HEK293T (cell line): ENCODE measurements at places on chromosomes 1 and 21.

DNA sequence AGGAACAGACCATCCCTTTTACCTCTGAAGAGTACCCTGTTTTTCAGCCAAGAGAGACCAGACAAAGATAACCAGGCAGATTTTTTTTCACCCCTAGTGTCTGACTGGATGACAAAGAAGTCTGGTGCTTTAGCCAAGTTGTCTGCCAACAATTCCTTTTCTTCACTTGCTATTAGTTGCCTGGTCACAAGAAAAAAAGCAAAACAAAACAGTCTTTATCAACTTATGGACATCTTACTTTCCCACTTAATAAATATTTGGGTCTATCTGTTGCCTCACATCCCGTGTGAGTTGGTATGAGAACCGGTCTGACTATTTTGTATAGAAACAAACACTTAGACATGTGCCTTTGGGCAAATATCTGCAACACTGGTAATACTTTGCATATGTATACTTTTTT, 662.9 kb downstream of the PLPP3 start:
- DNase-seq = no peak

- DNase-seq = peak; percentile 73
Observed at GRCh38 chr1:81800695-81801650, at the start of gene ADGRL2. ADGRL2 (plus strand) TSS chr1:81800934; CDS start chr1:81836985, 36,051 bp downstream.

DNA sequence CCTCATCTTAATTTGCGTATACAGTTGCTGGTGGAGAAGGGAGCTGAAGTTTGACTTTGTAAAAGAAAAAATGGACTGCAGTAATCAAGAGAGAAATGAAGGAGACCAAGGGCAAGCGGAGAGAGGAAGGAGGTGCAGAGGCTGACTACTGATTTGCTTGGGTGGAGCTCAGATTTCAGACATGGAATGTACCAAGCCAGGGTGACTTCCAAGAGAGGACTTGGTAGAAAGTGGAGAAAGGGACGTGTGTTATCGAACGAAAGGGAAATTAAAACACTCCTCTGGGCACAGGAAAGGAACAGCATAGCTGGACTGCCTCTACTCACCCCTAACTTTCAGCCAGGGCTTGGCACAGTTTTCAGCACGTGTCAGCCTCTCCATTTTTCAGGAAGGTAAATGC, 15.1 kb upstream of the HEATR1 start:
- DNase-seq = no peak

DNA sequence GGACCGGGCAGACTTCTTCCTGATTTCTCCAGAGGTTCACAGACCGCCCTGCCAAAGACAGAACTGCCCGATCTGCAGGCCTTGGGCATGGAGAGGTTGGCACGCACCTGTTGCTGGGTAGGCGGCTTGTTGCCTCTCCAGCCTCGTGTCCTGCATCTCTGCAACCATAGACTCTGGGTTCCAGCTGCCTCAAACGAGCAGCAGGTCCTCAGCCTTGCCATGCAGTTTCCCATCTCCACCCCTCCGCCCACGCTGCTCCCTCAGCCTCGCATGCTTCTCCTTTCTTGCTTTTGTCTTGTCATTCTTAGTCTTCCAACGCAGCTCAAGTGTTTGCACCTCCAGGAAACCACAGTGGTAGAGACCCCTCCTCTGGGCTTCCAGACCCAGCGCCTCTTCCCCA, 126.2 kb downstream of the LACTBL1 start:
- no peak for DNase-seq

DNA sequence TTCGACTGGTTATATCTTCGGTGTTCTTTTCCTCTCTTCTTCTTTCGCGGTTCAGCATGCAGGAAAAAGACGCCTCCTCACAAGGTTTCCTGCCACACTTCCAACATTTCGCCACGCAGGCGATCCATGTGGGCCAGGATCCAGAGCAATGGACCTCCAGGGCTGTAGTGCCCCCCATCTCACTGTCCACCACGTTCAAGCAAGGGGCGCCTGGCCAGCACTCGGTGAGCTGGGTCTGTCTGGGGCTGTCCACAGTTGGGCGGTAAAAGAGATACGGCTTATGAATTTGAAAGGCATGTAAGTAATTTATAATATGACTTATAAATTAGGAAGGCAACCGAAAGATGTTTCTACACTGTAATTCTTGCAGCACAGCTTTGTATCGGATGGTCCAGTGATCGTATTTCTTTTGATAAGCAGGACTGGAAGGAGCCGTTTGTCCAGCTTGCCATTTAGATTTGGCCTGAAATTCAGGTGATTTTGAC, 334 bp downstream of the CTH start:
- no peak for DNase-seq

- DNase-seq = no peak
Observed at GRCh38 chr1:31595836-31596736, 19.8 kb downstream of the TINAGL1 start.

DNA sequence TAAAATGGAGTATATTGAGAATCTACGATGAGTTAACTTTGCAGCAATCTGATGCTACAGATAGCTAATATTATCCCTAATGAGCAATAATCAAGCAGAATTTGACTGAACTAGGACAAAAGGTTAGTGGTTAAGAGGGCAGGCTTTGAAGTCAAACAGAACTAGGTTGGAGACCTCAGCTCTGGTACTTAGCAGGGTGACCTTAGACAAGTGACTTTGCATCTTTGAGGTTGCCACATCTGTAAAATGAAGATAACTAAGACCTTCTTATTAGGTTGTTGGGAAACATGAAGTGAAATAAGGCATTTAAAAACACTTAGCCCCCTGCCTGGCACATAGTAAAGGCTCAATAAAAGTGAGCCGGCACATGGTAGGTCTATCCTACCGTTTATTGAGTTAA, 4.3 kb upstream of the FUCA1 start:
- DNase-seq = no peak

DNA sequence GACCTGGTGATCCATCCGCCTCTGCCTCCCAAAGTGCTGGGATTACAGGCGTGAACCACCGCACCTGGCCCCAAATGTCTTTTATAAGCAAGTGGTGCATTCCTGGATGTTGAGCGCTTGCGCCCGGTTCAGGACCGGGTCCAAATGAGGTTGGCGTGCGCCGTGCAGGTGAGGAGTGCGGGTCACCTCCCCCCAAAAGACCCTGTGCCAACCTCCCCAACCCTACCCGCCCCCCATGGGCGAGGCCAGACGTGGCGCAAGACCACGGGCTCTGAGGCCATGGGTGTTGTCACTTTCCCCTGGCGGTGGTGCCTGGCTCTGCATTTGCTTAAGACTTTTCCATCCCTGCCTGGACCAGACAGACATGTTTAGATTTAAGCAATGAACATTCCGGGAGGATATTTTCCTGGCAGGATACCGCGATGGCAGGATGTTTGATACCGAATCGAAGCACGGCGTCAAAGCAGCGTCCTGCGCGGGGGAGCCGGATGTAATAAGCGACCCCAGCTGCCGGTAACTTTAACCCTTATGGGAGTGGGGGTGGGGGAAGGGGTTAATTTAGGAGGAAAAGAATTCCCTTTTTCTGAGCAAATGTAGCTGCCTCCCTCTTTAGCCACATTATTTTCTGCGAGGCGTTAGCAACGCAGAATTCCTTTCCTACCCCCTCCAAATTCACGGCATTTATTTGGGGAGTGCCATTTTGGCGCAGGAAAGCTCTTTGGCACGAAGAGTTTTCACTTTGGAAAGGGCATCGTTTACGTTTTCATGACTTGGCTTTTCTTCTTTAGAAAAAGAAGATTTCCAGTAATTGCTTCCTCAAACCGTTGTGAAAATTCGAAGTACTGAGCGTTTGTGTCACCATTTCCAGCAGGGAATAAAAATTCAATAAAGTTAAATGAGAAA, 27.8 kb upstream of the RNF187 start:
- DNase-seq = peak; percentile 83

GRCh38 chr1:96683931-96684330, 37.7 kb upstream of the PTBP2 start:
- no peak for DNase-seq

DNA sequence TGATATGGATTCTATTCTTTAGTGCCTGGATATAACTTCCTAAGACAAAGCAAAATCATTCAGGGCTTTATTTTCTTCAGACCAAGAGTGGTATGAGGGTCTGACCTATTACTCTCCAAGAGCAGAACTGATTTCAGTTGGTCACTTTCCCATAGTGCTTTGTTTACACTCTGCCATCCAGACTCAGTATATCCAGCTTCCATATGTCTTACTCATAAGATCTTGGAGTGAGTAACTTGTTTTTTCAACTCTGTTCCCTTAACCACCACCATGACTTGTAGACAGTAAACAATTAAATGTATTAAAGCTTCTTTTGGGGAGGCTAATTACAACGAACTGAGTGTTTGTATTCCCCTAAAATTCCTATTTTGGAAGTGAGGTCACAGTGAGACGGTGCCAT, 83.4 kb downstream of the USP24 start:
- no peak for DNase-seq

DNA sequence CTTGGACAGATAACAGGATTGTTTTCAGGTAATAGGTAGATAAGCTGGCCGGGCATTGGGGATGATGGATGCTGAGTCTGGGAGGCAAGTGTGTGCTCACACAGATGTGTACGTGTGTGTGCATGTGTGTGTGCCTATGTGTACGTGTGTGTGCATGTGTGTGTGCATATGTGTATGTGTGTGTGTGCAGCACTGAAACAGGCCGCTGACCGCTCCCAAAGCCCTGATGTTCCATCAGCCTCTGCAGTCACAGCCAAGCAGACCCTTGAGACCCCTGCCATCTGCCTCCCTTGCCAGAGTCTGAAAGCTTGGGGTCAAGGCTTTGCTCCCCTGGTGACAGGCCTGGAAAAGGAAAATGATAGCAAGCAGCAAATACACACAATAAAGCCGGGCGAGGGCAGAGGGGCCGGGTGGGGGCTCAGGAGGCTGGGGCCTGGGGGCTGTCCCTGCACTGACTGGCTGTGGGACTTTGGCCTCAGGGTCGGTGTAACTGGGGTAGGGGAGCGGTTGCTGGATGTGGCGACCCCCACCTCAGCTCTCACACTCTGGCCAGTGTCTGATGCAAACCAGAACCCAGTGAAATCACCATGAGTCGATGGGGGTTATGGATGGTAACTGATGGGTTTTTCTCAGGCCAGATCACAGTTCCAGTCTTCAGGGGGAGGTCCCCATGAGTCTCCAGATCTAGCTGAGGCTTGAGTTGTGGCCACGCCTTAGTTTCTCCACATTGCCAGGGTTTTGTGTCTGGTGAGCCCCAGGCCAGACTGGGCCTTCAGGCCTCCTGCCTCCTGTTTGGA, 9.2 kb upstream of the TNFRSF8 start:
- DNase-seq = no peak

DNA sequence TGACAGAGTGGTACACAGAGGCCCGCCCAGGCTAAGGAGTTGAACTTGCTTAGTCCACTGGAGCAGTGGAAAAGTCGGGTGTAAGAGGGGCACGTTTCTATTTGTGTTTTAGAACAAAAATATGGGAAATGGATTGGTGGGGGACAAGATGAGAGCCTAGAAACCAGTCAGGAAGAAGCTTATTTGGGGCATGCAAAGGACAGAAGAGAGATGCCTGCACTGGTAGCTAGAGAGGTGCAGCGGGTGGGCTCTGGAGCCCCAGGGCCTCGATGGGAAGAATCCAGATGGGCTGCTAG, 1.2 kb upstream of the LIN9 start:
- DNase-seq = no peak

- DNase-seq = peak; percentile 77
Observed at GRCh38 chr1:171188388-171189266, 3.5 kb downstream of the FMO2 start.

DNA sequence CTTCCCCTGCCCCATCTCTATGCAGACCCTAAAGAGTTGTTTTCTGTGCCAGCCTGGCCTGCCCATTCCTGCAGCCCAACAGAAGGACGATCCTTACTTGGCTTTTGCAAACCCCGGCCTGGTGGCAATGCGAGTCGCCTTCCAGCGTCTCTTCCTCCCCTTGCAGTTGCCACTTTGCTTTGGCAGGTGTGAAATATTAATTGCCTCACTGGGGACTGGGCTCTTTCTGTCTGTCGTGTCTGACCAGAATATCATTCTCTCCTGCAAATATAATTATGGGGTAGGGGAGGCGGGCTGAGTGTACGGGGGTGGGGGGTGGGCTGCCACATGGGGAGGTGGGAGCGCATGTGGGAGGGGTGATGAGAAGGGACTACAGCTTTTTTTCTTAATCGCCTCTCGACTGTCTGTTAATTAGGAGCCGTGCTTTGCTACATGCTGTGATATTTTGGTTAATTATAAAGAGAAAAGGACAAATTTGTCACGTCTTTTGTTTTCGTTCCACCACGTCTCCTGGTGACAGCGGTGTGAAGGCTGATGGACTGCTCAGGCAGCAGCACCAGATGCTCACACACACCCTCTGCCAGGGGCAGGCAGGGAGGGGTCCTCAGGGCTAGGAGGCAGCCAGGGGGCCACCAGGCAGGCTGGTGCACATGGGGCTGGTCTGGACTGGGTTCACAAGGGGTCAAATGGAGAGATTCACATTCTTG, 80.1 kb upstream of the CD34 start:
- DNase-seq = no peak

DNA sequence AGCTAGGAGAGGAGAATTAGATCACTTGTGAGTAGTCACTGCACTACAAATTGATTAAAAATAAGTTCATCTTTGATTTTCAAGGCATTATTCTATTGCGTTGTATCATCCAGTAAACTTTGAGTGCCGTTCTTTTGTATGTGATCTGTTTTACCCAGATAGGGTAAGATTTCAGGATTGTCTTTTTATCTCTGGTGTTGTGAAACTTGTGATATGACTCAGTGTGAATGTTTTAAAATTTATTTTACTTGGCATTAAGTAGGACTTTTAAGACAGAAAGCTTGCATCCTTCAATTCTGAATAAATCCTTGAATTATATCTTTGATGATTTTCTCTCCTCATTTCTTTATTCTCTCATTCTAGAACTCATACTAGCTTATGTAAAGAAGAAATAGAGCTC, 93.3 kb upstream of the ADAMTS5 start:
- no peak for DNase-seq

DNA sequence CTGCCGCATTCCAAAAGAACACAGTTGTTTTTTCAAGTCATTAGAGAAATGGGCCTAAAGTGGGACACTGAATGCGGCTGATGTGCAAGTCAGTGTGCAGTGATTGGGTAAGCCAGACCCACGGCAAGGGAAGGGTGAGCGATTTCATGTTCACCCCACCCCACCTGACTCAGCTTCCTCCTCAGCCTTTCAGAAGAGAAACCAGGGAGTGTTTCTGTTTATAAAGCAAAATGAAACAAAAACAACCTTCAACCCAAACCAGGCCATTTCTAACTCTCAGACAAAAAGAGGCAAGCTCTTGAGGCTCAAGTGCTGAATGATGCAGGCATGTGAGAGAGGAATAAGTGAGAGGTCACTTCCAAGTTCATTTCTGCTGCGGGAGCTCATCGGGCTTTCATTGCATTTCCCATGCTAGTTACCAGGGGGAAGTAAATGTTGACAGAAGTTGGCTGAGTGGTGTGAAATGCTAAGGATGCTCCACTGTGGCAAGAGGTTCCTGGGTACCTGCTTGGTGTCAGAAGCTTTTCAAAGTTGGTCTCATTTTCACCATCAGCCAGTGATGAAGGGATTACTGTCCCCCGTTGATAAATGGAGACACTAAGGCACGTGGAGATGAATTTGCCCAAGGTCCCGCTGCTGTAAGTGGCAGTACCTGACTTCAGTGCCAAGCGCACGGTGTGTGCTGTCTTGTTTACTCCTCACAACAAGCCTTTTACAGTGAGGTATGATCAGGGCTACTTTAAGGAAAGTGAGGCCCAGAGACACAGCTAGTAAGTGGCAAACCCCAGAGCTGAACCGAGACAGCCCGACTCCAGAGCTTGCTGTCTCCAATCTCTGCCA, 29.1 kb downstream of the STPG1 start:
- DNase-seq = no peak
